ENCODE measurements at places on chromosomes 1 and 21. TPM values are rescaled to one million over a fixed set of nuclear protein-coding genes. Genes with fewer than 3 reads are reported as not detected.

RNU1-1 gene
- total RNA-seq = not detected

ZNF695 gene
- 5.8 TPM for total RNA-seq

- DNase-seq = peak; percentile 62
These were observed 810 bp downstream of the SLC19A1 start for GRCh38 chr21:45541221-45542039.

GRCh38 chr1:154253671-154254070 lies 18.8 kb upstream of the HAX1 start:
- peak; percentile 21 for DNase-seq

DNA sequence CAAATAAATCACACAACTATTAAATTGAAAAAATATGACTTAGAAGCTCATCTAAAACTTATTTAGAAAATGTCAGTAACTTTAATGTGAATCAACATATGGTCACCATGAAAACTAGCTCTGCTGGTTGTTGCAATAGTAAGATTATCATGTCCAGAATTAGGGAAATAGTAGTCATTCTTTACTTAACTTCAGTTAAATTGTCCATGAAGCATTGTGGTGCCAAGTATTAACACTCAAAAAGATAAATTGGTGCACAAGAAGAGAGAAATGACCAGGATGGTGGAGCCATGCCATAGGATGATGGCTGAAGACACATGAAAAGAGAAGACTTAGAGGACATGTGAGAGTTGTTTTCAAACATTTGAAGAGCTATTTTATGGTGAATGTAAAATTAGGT lies 130.2 kb upstream of the PTGFR start:
- DNase-seq = no peak

GRCh38 chr21:38952890-38953289 lies 147.2 kb downstream of the ETS2 start:
- no peak for DNase-seq

- peak; percentile 97 for DNase-seq
These were observed 8.0 kb upstream of the PKP1 start for GRCh38 chr1:201275253-201275666.

- no peak for DNase-seq
These were observed 12.0 kb downstream of the DUSP10 start for GRCh38 chr1:221729771-221730330.

- no peak for DNase-seq
These were observed 1.1 kb downstream of the KIF21B start for GRCh38 chr1:201022493-201022819.

COL8A2 gene
- total RNA-seq = 0.26 TPM

DNA sequence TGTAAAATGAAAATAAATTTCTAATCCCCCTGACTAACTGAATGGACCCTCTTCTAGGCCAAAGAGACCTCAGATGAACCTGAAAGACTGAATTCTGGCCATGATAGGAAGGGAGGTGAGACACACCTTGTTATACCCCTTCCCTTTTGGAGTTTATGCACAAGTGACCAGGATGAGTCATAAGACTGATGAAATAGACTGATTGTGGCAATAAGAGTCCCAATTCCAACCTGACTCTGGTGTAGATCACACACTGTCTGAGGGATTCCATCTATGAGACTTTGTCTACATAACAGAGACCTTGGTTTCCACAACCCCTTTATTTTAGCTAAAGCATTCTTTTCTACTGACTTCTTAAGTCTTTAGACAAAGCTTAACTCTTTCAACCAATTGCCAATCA lies 13.5 kb upstream of the OR2G2 start:
- DNase-seq = no peak

- DNase-seq = no peak
These were observed 79.5 kb upstream of the VAMP3 start for GRCh38 chr1:7691576-7691975.

- no peak for DNase-seq
These were observed 21.0 kb downstream of the HMGN2 start for GRCh38 chr1:26493267-26493666.

LCE3E gene
- not detected for total RNA-seq
